Activated CD8-positive, alpha-beta memory T cell treated with anti-CD3 and anti-CD28 coated beads for 1 hour (primary cell): ENCODE measurements at places on chromosomes 5 and 9.
A peak's percentile ranks its signal among the peaks of the same experiment; 100 is the strongest.

DNA sequence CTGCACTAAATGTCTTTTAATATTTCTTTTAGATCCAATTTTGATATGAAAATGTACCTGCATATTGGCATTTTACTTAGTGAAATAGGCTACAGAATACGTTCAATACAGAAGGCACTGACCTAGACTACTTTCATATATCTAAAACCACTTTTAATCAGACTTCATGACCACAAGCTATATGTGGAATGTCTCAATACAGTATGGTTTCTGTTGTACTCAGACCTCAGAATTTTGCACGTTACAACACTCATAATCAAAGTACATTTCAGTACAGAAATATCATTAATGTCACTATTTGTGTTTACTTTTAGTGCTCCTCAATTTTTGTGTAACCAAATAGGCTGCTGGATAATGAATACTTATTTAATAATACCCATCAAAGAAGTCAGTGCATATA is 74.8 kb downstream of the MEF2C start:
- no peak for DNase-seq

- no peak for DNase-seq
These were observed 138.6 kb downstream of the ENTREP1 start for GRCh38 chr9:69463497-69464068.

- no peak for DNase-seq
These were observed 63.4 kb downstream of the PSMB7 start for GRCh38 chr9:124351672-124352468.

DNA sequence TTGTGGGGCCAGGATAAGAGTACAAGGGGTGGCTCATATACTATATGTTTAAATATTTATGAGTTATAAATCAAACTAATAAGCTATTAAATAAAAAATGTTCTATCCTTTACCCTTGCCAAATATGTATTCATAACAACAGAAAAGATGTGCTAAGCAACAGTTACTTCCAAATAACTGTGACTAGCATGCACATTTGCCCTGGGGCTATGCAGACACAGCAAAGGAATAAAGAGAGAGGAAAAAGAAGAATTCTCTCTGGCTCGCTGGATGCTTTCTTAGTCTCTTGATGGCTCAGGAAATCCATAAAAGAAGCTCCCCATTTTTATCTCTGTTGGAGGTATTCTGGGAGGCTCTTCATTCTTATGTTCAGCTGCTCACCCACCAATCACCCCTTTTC is 182.4 kb upstream of the ATP10B start:
- no peak for DNase-seq

GRCh38 chr9:6052293-6052919 is 37.0 kb upstream of the RANBP6 start:
- DNase-seq, result no peak

GRCh38 chr5:180594311-180595045 is 3.2 kb upstream of the SCGB3A1 start:
- no peak for DNase-seq

GRCh38 chr9:92895812-92896436 is 18.1 kb upstream of the ZNF484 start:
- DNase-seq, result no peak

DNA sequence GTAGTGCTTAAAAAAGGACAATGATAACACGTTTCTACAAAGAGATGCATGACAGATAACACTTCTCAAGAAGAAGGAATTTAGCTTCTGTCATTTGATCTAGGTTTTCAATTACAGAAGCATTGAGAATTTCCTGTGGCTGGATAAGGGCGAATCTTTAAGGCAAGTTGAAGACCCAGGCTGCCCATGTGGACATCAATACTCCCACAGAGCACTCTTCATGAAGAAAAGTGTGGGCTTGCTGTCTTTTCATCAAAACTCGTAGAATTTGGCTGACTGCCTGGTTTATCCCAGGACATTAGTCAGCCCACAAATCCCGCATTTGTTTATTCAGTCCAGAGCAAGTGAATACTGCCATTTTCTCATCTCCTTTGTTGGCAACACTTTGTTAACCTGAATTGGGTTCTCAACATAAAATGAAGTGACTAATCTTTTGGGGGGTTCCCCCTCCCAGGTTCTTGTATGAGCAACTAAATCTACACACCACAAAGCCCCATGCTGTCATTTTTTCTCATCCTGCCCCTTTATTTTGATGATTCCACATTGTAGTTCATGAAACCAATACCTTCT is 43.4 kb upstream of the CDKN2B start:
- no peak for DNase-seq

GRCh38 chr5:169832845-169833244 is 147.4 kb downstream of the INSYN2B start:
- no peak for DNase-seq

DNA sequence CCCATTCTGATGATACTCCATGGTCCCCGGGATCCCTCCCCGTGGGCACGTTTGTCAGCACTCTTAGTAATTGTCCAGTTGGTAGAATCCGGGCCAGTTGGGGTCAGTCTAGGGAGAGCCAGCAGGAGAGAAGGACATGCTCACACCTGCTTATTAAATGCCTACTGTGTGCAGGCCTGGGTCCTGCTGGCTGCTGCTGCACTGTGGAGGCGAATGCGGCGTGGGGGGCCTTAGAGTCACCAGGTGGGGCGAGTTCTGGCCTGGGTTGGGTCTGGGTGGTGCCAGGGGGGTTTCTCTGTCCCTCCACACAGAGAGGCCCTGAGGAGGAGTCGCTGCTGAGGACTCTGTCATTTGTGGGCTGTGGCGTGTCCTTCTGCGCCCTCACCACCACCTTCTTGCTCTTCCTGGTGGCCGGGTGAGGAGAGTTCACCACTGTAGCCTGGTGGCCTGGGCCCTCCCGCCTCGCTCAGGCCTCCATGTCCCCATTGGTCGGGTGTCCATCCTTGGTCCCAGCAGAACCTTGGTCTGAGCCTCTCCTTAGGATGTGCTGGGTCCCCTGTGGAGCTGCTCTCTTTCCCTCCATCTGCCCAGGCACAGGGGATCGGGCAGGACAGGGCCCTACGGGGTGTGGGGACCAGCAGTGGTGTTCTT is 17.3 kb downstream of the ADGRD2 start:
- no peak for DNase-seq

- DNase-seq, result no peak
These were observed 77.9 kb downstream of the SEMA4D start for GRCh38 chr9:89419978-89420394.

GRCh38 chr5:95777441-95777840 is 45.1 kb downstream of the GLRX start:
- DNase-seq, result no peak

DNA sequence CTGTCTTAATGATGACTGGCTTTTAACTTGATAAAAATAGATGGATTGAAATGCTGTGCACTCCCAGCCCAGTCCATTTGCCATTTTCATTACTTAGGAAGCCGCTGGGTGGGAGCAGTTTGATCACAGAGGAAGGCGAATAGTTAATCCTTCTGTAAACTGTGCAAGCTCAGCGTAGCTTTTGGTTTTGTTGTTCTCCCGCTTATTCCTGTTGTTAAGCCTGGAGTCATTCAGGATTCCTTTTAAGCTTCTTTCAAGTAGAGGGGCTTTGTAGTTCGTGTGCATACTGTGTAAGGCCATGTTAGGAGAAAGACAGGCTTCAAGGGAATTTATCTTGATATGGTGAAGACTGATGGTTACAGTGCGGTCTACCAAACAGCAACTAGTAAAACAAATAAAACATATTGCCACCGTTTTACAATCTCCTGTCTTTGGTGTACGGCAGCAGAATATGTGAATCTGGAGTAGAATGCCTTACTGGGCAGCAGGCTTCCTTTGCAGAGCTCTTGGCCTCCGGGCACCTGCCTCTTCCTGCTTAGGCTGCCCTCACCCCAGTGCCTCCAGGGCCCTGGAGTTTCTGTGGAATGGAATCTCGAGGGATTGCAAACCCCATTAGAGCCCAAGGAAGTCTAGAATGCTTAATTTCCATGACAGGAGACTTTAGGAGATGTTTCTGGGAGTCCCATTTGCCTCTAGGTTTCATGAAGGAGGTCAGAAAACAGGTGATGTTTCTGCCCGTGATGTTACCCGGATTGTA is 141.4 kb downstream of the TRIO start:
- DNase-seq, result no peak

DNA sequence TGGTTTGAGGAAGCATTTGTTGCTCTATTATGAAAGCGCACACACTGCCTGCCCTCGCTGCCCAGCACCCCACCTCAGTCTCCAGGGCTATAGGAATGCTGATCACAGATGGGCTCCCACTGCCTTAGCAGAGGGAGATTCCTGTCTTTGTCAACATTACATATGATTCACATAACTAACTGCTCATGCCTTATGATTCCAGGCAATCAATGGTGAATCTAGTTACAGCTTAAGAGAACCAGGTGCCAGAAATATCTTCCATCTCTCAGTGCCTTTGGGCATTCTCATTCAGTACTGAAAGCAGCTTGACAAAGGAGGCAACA is 458.9 kb upstream of the C9orf72 start:
- no peak for DNase-seq

- no peak for DNase-seq
These were observed 82.4 kb upstream of the FBXW11 start for GRCh38 chr5:172088801-172089200.

DNA sequence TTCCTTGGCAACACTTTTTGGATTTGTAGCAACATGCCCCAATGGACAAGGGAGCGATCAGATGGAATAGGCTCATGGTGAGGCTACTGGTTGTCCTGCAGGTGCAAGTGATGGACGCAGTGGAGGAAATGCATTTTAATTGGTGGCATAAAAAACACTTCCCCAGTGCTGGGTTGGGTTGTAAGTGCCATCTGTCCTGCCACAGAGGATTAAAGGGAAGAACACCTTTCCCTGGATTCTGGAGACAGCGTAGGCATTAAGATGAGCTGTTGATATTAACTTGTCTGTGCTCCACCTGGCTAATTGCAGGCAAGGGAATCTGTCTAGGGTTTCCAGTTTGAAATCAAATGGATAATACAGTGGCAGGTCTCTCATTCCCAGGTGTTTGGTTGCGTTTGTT is 173.4 kb downstream of the ZNF462 start:
- DNase-seq, result no peak

GRCh38 chr5:90644132-90644531 is 85.5 kb downstream of the ADGRV1 start:
- DNase-seq, result no peak

- peak; percentile 51 for DNase-seq
These were observed at the start of gene STX17 for GRCh38 chr9:99906403-99907207. Gene STX17 (plus strand): TSS chr9:99906654. CDS start chr9:99915240, 8,586 bp downstream.

GRCh38 chr5:111072949-111073682 is 1.6 kb downstream of the TSLP start:
- peak; percentile 40 for DNase-seq

DNA sequence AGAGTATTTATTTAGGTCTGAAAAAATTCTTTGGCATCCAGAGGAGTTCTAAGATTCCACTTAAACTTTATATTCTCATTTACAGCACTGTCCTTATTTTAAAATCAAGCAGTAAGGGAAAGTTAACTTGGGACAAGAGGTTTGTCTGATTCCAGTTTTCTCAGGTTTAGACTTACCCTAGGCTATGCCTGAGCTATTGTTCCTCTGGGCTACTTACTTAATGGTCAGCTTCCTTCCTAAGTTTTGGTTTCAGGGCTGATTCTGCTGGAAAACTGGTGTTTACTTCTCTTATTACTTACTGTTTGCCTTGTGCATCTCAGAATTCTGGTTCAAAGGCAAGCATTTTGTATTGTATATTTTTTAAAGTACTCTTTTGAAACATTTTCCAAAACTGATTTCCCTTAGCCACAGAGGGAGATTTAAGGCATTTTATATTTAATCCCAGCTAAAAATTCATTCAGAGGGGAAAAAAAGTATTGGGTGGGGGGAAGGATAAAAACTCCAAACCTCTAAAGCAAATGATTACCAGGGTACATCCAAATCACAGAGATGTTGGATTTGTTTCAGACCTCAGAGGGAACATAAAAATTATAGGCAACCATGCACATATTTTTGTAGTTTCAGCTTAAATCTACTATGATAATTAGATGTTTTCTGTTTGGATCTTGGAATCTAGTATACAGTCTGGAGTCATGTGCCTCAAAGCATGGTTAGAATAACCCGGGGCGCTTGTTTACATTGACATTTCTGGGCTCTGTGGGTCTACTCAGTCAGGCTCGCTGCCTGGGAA is 290.0 kb downstream of the ARHGAP26 start:
- no peak for DNase-seq

- DNase-seq, result no peak
These were observed 587.6 kb upstream of the CDH18 start for GRCh38 chr5:20575571-20575970.

DNA sequence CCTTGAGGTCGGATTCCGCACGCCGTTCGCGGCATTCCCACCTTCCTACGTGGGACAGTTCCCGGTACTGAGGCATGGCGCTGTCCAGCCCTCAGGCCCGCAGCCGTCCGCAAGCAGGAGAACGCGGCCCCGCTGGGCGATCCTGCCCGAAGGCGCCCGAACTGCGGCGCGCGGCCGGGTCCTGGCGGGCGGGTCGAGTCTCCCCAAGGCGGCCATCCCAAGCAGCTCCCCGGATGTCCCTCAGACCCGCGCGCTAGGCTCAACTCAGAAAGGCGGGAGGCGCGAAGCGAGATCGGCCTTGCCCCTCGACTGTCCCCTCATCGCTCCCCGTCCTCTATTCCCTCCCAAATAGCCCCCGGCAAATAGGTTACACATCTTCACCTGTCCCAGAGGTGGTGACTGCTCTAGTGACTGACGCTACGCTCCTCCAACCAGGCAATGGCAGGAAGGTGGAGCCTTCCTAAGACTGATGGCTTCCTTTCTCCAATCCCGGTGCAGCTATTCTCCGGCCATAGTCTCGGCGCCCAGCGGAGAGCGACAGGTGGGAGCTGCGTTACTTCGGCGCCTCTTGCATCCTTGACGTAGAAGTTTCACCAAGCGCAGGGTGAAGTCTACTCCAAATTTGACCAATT is 787 bp upstream of the ANKHD1 start:
- peak; percentile 66 for DNase-seq

DNA sequence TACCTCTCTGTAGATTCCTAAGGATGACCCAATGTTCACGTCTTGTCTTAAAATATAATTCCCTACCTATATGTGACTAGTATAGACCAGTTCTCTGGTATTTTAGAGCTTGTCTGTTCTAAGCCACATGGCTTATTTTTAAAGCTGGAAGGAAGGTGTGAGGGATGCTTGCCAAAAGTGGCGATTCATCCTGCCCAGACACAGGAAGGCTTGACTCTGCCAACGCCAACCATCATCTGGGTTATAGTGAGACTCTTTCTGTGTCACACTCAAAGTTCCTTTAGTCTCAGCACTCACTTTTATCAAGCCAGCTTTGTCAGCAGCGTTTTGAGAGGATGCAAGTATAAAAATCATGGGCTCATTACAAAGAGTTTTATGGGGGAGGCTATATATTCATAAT is 500.0 kb downstream of the PTPRD start:
- DNase-seq, result no peak

- DNase-seq, result no peak
These were observed 3.2 kb upstream of the TMEM268 start for GRCh38 chr9:114607671-114608524.
